MM.1S (cell line): ENCODE measurements at places on chromosomes 11 and 22.

DNA sequence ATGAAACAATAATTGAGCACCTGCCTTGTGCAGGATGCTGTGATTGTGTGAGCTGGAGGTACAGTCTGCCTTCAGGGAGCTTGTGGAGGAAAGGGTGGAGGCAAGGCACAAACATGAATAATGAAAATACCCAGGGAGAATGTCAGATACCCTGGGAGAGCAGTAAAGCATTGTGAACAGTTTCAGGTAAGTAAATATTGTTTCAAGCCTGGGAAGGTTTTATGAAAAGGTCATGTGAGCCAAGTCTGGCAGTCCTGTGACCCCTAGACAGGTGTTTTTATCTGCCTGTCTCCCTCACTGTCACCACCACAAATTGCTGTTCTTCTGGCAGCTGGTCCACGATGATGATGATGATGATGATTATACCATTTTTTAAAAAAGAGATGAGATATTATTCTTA is 32.0 kb downstream of the SPECC1L start:
- peaks cover 15% of the 10 kb centered on the region for H3K4me1 ChIP-seq
- H3K4me3 ChIP-seq, result no peak overlapping the region
- no peak for DNase-seq
- H3K36me3 ChIP-seq, result 0 out of 2 replicates have a peak, but pooled peaks cover 4% of the 10 kb centered on the region
- peak overlapping the region; percentile 9; the same call in 1 of the 2 replicates for H3K27ac ChIP-seq

GRCh38 chr11:123132881-123133280 is 62.2 kb downstream of the CLMP start:
- no peaks in the 10 kb centered on the region for H3K27me3 ChIP-seq
- H3K27ac ChIP-seq, result no peak overlapping the region
- H3K4me1 ChIP-seq, result no peaks in the 10 kb centered on the region
- DNase-seq, result no peak

GRCh38 chr22:19527321-19527721 is 3.1 kb upstream of the CLDN5 start:
- no peak overlapping the region for H3K27ac ChIP-seq
- H3K36me3 ChIP-seq, result no peaks in the 10 kb centered on the region
- DNase-seq, result no peak
- no peaks in the 10 kb centered on the region for H3K4me1 ChIP-seq

GRCh38 chr11:35057926-35058668 is 80.9 kb upstream of the CD44 start:
- no peak overlapping the region for H3K4me3 ChIP-seq
- no peak for DNase-seq
- H3K4me1 ChIP-seq, result peaks cover 17% of the 10 kb centered on the region
- no peaks in the 10 kb centered on the region for H3K27me3 ChIP-seq

- peaks cover 4% of the 10 kb centered on the region; the same call in 1 of the 2 replicates for H3K4me1 ChIP-seq
- no peak for DNase-seq
- no peaks in the 10 kb centered on the region for H3K36me3 ChIP-seq
- no peak overlapping the region for H3K27ac ChIP-seq
- H3K27me3 ChIP-seq, result no peaks in the 10 kb centered on the region
Measured at GRCh38 chr11:43948341-43949225, 6.1 kb downstream of the C11orf96 start.

DNA sequence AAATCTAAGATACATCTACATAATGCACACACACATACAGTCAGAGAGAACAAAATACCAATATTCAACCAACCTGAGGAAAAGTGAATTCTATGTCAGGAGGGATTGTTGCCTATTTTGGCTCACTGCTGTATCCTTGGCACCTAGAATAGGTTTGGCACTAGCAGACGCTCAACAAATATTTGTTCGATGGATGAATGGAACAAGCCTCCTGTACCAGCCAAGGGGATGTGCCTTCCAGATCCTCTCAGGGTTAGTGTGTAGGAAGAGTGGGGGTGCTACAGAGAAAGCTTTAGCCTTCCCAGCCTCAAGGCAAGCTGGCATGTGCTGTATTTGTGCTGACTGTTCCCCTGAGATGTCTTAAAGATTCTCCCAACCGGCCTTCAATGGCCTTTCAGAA is 23.3 kb upstream of the POU2AF1 start:
- peaks cover 3% of the 10 kb centered on the region; the same call in 1 of the 2 replicates for H3K4me1 ChIP-seq
- H3K4me3 ChIP-seq, result no peak overlapping the region
- no peaks in the 10 kb centered on the region for H3K27me3 ChIP-seq
- no peak for DNase-seq
- no peak overlapping the region for H3K27ac ChIP-seq
- H3K36me3 ChIP-seq, result no peaks in the 10 kb centered on the region

GRCh38 chr11:117733316-117733715 is 63.7 kb downstream of the DSCAML1 start:
- H3K27ac ChIP-seq, result no peak overlapping the region
- DNase-seq, result no peak
- peaks cover 23% of the 10 kb centered on the region; the same call in 1 of the 2 replicates for H3K27me3 ChIP-seq
- H3K36me3 ChIP-seq, result no peaks in the 10 kb centered on the region

DNA sequence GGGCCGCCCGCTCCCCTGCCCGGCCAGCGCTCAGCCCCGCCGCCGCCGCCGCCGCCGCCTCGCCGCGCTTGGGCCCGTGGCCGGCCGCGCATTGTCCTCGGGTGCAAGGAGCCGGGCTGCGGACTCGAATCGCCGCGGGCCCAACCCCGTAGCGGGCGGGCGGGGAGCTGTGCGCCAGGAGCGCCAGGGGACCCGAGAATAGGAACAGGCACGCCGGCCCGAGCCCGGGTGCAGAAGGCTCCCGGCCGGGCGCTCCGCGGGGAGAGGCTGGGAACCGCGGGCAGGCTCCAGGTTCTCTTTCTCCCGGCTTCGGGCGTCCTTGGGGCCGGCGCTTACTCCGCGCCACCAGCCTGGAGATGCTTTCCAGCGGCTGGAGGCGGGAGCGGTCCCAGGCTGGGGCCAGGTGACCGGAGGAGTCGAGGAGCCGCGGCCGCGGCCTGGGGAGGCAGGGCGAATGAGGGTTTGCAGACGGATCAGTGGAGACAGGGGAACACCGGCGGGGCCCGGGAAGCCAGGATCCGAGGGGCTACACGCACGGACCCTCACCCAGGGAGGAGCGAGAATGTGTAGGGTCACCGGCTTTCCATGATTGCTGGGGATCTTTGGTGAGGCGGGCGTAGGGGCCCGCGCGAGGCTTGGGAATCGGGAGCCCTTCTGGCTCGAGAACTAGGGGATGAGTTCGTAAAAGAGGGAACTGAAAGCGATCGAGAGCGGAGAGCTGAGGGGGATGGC is 726 bp downstream of the PKNOX2 start:
- no peak for DNase-seq
- no peaks in the 10 kb centered on the region for H3K4me1 ChIP-seq
- H3K27ac ChIP-seq, result no peak overlapping the region

GRCh38 chr22:35477911-35478582 is 62.6 kb upstream of the RASD2 start:
- no peaks in the 10 kb centered on the region for H3K4me1 ChIP-seq
- no peak for DNase-seq
- no peak overlapping the region for H3K27ac ChIP-seq
- H3K27me3 ChIP-seq, result no peaks in the 10 kb centered on the region

GRCh38 chr11:70503468-70504221 is 105.3 kb downstream of the CTTN start:
- DNase-seq, result no peak
- no peak overlapping the region for H3K27ac ChIP-seq

- no peaks in the 10 kb centered on the region for H3K27me3 ChIP-seq
- H3K4me1 ChIP-seq, result no peaks in the 10 kb centered on the region
- no peaks in the 10 kb centered on the region for H3K36me3 ChIP-seq
- no peak overlapping the region for H3K27ac ChIP-seq
Measured at GRCh38 chr11:120564573-120565311, 53.2 kb downstream of the GRIK4 start.

- no peaks in the 10 kb centered on the region for H3K36me3 ChIP-seq
- peak; percentile 50 for DNase-seq
- no peak overlapping the region for H3K4me3 ChIP-seq
- H3K4me1 ChIP-seq, result peaks cover 27% of the 10 kb centered on the region
- no peaks in the 10 kb centered on the region for H3K27me3 ChIP-seq
- no peak overlapping the region for H3K27ac ChIP-seq
Measured at GRCh38 chr11:111450480-111451320, 61.5 kb downstream of the BTG4 start.

DNA sequence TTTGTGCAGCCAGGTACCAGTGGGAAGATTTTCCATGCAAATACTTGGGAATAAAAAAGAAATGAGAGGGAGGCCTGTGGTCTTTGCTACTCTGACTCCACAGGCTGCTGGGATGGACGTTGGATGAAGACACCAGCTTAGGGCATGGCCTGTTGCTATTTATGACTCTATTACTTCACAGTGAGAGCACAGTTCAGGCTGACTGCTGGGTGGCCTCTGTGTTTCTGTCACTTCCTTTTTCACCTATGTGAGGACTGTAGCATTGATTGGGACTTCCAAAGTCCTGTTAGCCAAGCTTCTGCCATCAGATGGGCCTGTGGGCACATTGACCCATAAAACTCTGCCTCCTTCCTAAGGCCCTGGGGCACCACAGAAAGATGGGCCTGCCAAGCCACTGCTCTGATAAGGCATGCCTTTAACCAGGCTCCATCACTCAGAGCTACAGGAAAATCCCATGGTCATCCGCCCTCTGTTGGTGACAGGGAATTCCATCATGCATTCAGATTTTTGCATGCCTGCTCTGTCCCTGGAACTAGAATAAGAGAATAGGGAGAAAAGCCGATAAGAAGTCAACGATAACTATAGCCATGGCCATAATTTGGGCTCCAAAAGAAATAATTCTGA is 64.6 kb downstream of the KCNJ1 start:
- H3K27ac ChIP-seq, result no peak overlapping the region
- no peaks in the 10 kb centered on the region for H3K4me1 ChIP-seq
- H3K36me3 ChIP-seq, result peaks cover 9% of the 10 kb centered on the region
- no peak for DNase-seq
- H3K4me3 ChIP-seq, result no peak overlapping the region

- no peaks in the 10 kb centered on the region for H3K36me3 ChIP-seq
- H3K4me1 ChIP-seq, result 0 out of 2 replicates have a peak, but pooled peaks cover under 1% of the 10 kb centered on the region
- DNase-seq, result no peak
- H3K27ac ChIP-seq, result no peak overlapping the region
Measured at GRCh38 chr11:72771507-72771906, 19.3 kb upstream of the ARAP1 start.

DNA sequence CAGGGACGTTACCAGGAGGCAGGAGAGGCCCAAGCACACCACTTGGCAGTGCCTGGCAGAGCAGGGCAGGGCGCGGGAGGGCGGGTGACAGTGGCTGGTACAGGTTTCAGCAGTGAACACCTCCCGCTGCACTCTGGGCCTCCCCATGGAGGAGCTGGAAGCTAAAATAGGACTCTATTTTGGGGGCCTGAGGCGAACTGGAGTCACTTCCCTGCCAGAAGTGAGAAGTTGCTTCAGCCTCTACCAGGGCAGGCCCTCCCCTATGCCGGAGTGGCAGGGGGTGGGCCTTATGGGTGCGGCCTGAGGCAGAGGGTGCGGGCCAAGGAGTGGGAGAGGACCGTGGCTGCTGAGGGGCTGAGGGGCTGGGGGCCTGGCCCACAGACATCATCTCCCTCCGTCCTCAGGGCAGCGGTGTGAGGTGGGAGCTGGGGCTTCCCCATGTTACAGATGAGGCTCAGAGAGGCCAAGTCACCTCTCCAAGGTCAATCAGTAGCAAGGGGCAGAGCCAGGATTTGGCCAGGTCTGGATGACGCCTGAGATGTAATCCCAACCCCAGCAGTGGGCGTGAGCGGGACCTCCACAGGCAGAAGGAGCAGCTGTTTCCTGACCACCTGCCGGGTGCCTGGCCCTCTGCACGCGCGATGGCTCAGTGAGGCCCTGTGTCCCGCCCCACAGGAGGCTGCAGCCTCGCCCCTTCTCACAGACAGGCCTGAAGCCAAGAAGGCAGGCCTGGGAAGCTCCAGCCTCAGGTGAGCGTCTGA is 39.3 kb downstream of the KCNJ4 start:
- H3K27me3 ChIP-seq, result no peaks in the 10 kb centered on the region
- DNase-seq, result no peak
- H3K27ac ChIP-seq, result no peak overlapping the region
- 0 out of 2 replicates have a peak, but pooled peaks cover 4% of the 10 kb centered on the region for H3K4me1 ChIP-seq
- no peak overlapping the region for H3K4me3 ChIP-seq

DNA sequence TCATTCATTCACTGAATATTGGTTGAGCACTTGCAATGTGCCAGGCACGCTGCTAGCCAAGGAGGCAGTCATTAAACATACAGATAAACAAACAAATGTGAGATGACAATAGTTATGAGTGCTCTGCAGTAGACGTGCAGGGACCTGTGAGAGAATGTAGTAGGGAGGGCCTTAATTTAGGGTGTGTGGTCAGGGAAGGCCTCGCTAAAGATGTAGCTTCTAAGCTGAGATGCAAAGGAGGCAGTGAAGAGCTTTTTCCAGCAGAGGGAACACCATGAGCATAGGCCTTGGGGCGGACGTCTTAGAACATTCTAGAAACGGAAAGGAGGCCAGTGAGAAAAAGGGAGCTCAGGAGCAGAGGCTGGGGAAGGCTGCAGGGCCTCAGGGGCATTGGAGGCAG is 789 bp upstream of the NCF4 start:
- H3K27me3 ChIP-seq, result no peaks in the 10 kb centered on the region
- no peaks in the 10 kb centered on the region for H3K36me3 ChIP-seq
- peaks cover 54% of the 10 kb centered on the region for H3K4me1 ChIP-seq
- no peak for DNase-seq

GRCh38 chr11:130771708-130772107 is 144.6 kb downstream of the SNX19 start:
- no peak overlapping the region for H3K27ac ChIP-seq
- no peak for DNase-seq
- no peak overlapping the region for H3K4me3 ChIP-seq
- peaks cover 28% of the 10 kb centered on the region for H3K4me1 ChIP-seq

DNA sequence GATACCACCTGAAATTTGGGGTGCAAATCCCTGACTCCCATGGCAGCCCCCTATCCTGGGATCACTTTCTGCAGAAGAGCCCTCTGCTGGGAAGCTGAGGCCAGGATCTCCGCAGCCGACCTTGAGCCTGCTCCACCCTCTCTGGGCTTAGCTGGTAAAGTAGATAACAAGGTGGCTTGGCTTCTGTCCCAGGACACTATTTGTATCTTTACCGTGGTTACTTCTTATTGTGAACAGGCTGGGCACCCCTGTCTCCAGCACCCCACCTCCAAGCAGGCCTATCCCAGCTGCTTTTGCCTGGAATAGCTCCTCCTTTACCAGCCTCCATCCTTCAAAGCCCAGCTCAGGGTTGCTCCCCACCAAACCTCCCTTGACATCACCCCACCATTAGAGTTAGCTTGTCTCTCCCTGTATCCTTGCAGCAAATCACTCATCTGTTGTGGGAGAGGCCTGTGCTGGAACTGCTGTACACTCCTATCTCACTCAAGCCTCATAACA is 35.2 kb upstream of the P2RY2 start:
- no peak overlapping the region for H3K27ac ChIP-seq
- no peak overlapping the region for H3K4me3 ChIP-seq
- H3K36me3 ChIP-seq, result no peaks in the 10 kb centered on the region
- no peaks in the 10 kb centered on the region for H3K27me3 ChIP-seq

GRCh38 chr11:123362186-123362585 is 67.9 kb upstream of the GRAMD1B start:
- H3K27ac ChIP-seq, result no peak overlapping the region
- no peaks in the 10 kb centered on the region for H3K36me3 ChIP-seq
- no peaks in the 10 kb centered on the region for H3K4me1 ChIP-seq
- H3K27me3 ChIP-seq, result peaks cover 15% of the 10 kb centered on the region; the same call in 1 of the 2 replicates
- DNase-seq, result no peak

- H3K4me1 ChIP-seq, result no peaks in the 10 kb centered on the region
- no peak overlapping the region for H3K4me3 ChIP-seq
- no peak overlapping the region for H3K27ac ChIP-seq
- H3K27me3 ChIP-seq, result no peaks in the 10 kb centered on the region
- H3K36me3 ChIP-seq, result no peaks in the 10 kb centered on the region
Measured at GRCh38 chr11:133942577-133942976, 14.2 kb downstream of the IGSF9B start.
